ENCODE measurements at places on chromosomes 11 and 22.

DNA sequence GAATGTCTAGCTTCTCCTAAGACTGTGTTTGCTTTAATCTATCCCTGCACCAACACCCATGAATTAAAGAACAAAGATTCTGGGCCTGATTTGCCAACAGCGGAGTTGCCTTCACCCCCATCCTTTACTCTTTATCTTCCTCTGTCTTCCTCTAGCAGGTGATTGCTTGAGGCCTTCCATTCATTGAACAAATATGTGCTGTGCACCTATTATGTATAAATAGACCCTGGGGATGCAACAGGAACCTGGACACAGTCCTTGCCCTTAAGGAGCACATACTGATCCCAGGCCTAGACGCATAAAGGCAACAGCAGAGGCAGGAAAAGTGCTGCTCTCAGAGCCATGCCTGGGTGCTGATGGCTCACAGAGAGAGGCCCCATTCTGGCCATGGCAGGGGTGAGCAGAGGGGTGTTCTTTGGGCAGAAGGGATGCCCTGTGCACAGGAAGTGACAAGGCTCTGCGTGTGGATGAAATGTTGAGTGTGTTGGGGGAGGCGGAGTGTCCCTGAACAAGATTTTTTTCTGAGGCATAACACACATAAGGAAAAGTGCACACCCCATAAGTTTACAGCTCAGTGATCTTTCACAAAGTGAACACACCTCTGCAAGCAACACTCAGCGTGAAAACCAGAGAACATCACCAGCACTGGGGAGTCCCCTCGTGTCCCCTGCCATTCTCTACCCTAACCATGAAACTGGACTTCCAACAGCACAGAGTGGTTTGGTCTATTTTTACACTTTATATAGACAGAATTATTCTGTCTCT lies 145.9 kb downstream of the GRIK4 start:
- no peak for DNase-seq

DNA sequence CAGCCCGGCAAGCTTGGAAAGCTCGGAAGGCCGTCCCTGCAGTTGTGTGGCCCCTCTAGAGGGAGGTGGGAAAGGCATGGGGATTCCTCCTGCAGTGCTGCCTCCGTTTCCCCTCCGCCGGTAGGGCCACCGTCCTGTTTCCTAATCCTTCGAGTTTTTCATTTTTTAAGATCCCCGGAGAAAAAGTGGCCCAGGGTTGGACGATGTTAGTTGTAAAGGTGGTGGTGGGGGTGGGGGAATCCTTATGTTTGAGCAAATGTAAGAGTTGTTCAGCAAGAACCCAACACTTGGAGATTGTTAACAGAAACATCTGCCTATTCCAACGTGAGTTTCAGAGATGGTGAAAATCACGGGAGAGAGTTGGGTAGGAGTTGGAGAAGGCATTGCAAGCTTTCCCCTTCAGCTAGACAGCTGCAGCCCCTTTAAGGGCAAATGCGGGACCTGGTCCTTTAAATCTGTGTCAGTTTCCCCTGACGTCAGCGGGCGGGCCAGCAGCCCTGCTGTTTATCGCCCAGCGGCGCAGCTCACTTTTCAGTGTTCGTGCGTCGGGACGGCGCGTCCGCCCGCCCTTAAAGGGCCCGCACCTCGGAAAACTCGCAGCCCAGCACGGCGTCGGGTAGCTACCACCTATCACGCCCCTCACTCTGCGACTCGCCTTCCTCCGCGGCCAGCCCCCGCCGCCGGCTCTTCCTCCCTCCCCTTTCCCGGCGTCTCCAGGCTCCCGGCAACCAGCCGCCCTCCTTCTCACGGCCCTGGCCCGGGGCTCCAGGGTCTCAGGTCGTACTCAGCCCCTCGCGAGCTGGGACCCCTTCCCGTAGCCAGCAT lies at the start of gene SIDT2:
SIDT2 (plus strand) TSS at position 534 of the 825 bp plus-strand sequence. CDS start 521 bp downstream, outside the sequence.
- peak; percentile 76 for DNase-seq

DNA sequence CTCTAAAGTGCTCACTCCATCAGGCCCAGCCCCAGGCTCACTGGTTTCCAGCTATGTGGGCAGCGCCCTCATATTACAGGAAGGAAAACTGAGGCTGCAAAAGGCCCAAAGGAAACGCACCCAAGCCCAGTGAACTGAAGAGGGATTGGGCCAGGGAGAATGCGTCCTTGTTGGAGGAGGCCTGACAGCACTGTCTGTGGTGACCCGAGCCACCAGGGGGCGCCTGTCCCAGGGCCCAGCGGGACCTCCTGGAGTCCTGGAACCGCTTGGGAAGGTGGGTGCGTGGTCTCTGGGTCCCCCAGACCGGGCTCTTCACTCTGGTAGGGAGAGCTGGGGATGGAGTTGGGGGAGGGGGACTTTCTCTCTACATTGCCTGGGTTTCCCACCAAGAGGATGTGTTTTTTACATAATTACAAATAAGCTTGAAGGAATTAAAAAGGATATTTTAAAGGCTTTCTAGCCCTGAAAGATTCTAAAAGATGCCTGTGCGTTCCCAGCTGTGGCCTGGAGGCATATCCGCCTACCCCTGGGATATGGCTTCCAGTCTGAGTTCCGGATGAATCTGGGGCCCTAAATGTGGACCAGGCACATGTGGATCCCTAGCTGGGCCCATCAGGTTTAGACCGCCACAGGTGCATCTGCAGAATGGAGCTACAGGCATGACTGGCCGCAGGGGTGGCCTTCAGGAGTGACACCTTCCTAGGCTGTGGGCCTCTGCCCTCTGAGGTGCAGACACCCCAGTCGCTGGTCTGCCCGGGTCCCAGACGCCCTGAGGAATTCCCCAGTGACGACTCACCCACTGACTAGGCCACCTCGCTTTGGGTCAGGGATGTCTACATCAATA lies 4.2 kb downstream of the SPI1 start:
- DNase-seq: peak; percentile 69

GRCh38 chr22:31346733-31347250 lies 646 bp upstream of the PATZ1 start:
- DNase-seq: no peak

GRCh38 chr22:42432818-42433217 lies 615 bp upstream of the NFAM1 start:
- no peak for DNase-seq

- DNase-seq: no peak
Measured at GRCh38 chr11:26702406-26702805, 19.5 kb downstream of the SLC5A12 start.

- DNase-seq: no peak
Measured at GRCh38 chr11:36274414-36274813, 14.8 kb downstream of the COMMD9 start.

All from stimulated activated CD8-positive, alpha-beta memory T cell treated with anti-CD3 and anti-CD28 coated beads, Interleukin-15, amount 100 ng/mL, for 1 hour (primary cell).